T-cell (primary cell): ENCODE measurements at places on chromosomes 3 and 15.

- no peaks in the 10 kb centered on the region for H3K4me1 ChIP-seq
- no peaks in the 10 kb centered on the region for H3K36me3 ChIP-seq
- DNase-seq: no peak
- no peak overlapping the region for H3K27ac ChIP-seq
- H3K4me3 ChIP-seq: no peak overlapping the region
These were observed 531.8 kb downstream of the EPHB1 start for GRCh38 chr3:135326851-135327250.

GRCh38 chr3:134486577-134487041 is 752 bp downstream of the CEP63 start:
- peak overlapping the region; percentile 92 for H3K4me3 ChIP-seq
- H3K36me3 ChIP-seq: peaks cover 11% of the 10 kb centered on the region
- no peaks in the 10 kb centered on the region for H3K27me3 ChIP-seq
- peak; percentile 33 for DNase-seq
- H3K27ac ChIP-seq: peak overlapping the region; percentile 86

- H3K4me1 ChIP-seq: no peaks in the 10 kb centered on the region
- no peak overlapping the region for H3K27ac ChIP-seq
- no peak for DNase-seq
- peaks cover 22% of the 10 kb centered on the region for H3K36me3 ChIP-seq
- no peak overlapping the region for H3K4me3 ChIP-seq
These were observed 193.4 kb downstream of the SLC9A9 start for GRCh38 chr3:143654906-143655305.

DNA sequence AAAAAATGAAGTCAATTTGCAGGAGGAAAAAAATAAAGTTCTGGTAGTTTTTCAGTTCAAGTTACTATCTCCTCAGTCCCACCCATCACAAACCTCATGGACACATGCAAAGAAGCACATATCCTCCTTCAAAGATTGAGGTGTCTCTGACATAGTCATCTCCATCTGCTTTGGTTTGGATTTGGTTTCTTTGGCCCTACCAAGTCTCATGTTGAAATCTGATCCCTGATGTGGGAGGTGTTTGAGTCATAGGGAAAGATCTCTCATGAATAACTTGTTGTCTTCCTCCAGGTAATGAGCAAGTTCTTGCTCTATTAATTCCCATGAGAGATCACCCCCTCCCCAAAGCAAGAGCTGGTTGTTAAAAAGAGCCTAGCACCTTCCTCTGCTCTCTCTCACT is 446.8 kb downstream of the IGSF11 start:
- no peaks in the 10 kb centered on the region for H3K27me3 ChIP-seq
- no peak overlapping the region for H3K27ac ChIP-seq
- no peak for DNase-seq
- no peaks in the 10 kb centered on the region for H3K4me1 ChIP-seq

- no peak overlapping the region for H3K27ac ChIP-seq
- no peaks in the 10 kb centered on the region for H3K36me3 ChIP-seq
- H3K4me1 ChIP-seq: no peaks in the 10 kb centered on the region
- no peak overlapping the region for H3K4me3 ChIP-seq
- no peak for DNase-seq
These were observed 890.5 kb downstream of the TUSC7 start for GRCh38 chr3:117600112-117600511.

DNA sequence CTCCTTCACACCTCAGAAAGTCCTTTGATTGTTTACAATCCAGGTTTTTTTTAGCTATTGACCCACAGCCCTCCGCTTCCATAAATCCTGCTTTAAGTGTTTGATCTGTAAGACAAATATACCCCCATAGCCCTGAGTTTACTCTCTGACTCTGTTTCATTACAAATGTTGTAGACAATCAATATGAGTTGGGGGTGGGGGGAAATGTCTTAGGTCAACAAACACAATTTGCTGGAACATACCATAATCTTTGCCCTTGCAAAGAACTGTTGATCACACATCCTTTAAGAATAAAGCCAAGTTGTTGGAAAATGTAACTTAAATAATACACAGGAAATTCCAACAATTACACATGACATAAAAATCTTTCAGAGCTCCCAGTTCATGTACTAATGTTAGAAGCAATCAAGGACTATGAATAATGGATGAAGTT is 301.8 kb upstream of the SEMA6D start:
- no peak for DNase-seq
- H3K4me3 ChIP-seq: no peak overlapping the region

- H3K4me3 ChIP-seq: peak overlapping the region; percentile 13
- peaks cover 23% of the 10 kb centered on the region for H3K27me3 ChIP-seq
- peaks cover 16% of the 10 kb centered on the region for H3K4me1 ChIP-seq
- no peak for DNase-seq
These were observed 1.5 kb downstream of the C2CD4A start for GRCh38 chr15:62068071-62068809.

DNA sequence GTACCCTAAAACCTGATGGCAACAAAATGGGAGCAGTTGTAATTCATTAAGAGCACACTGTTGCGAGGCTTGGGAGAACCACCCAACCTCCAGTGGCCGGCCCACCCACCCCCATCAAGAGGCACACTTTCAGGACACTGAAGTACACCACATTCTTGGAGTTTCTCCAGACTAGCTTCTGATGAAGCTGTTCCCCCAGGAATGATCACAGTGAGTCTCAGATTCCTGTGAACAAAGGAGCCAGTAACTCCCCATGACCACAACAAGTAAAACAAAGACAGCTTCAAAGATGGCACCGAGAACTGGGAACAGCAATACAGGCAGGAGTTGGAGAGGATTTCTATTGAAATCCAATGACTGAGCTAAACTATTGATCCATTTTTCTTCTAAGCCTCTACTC is 126.0 kb downstream of the ST8SIA2 start:
- DNase-seq: no peak
- no peaks in the 10 kb centered on the region for H3K27me3 ChIP-seq
- no peaks in the 10 kb centered on the region for H3K36me3 ChIP-seq
- H3K4me3 ChIP-seq: no peak overlapping the region
- no peaks in the 10 kb centered on the region for H3K4me1 ChIP-seq

- H3K27ac ChIP-seq: no peak overlapping the region
- no peak for DNase-seq
- no peaks in the 10 kb centered on the region for H3K4me1 ChIP-seq
- H3K4me3 ChIP-seq: no peak overlapping the region
These were observed 56.4 kb downstream of the NEO1 start for GRCh38 chr15:73108676-73109075.

DNA sequence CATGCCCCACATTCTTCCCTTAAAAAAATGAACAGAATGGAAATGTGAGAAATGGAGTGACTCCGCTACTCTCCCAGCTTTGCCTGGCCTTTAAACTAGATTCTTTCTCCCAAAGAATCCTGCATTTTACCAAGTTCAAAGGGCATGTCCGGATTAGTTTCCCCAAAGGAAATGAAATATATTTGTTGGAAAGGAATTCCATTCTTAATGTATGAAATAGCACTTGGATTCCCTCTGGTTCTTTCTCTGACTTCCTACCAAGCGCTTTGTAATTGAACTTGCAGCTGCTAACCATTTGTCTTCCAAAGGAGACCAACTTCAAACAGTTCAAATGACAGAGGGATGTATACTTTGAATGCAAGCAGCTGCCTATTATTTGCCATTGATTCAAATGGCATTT is 18.9 kb downstream of the MAP2K1 start:
- peaks cover 60% of the 10 kb centered on the region for H3K4me1 ChIP-seq
- no peaks in the 10 kb centered on the region for H3K27me3 ChIP-seq
- no peak overlapping the region for H3K27ac ChIP-seq
- no peaks in the 10 kb centered on the region for H3K36me3 ChIP-seq
- DNase-seq: no peak

DNA sequence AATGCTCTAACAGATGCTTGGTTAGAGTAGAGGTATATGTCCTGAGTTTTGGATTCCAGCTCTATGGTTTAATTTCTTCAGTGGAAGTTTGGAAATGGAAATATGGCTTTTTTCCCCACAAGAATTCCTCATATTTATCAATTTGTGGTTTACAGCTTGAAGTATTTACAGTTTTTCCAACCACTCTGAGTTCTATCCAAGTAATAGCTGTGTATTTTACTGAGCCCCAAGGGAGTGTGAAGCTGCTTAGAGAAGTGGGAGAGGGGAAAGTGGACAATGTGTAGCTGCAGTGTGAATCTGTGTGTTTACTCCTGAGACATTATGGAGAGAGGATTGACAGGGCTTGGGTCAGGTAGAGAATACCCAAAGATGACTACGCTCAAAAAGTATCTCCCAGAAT is 54.5 kb downstream of the NEK11 start:
- H3K4me3 ChIP-seq: no peak overlapping the region
- H3K4me1 ChIP-seq: no peaks in the 10 kb centered on the region
- DNase-seq: no peak
- H3K27me3 ChIP-seq: no peaks in the 10 kb centered on the region

GRCh38 chr3:124453189-124453588 is 277.1 kb upstream of the UMPS start:
- no peak overlapping the region for H3K27ac ChIP-seq
- DNase-seq: no peak
- peaks cover 6% of the 10 kb centered on the region for H3K27me3 ChIP-seq
- no peak overlapping the region for H3K4me3 ChIP-seq

GRCh38 chr3:52315977-52316764 is at the start of gene DNAH1:
TSS of gene DNAH1 (plus strand) at chr3:52316319. CDS start at chr3:52322443, 6,124 bp downstream.
- H3K4me3 ChIP-seq: no peak within 1 kb of the TSS
- no peaks in the 10 kb centered on the region for H3K27me3 ChIP-seq
- no peak for DNase-seq
- H3K27ac ChIP-seq: no peak within 1 kb of the TSS

DNA sequence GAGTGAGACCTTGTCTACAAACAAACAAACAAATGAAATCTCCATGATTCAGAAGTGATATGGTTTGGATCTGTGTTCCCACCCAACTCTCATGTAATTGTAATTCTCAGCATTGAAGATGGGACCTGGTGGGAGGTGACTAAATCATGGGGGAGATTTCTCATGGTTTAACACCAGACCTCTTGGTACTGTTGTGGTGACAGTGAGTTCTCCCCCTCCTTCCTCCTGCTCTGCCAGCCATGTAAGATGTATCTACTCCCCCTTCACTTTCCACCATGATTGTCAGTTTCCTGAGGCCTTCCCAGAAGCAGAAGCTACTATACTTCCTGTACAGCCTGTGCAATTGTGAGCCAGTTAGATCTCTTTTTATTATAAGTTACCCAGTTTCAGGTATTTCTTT is 438.4 kb upstream of the THBS1 start:
- peaks cover 5% of the 10 kb centered on the region for H3K27me3 ChIP-seq
- no peak for DNase-seq
- H3K27ac ChIP-seq: no peak overlapping the region
- no peaks in the 10 kb centered on the region for H3K4me1 ChIP-seq
- H3K36me3 ChIP-seq: no peaks in the 10 kb centered on the region

DNA sequence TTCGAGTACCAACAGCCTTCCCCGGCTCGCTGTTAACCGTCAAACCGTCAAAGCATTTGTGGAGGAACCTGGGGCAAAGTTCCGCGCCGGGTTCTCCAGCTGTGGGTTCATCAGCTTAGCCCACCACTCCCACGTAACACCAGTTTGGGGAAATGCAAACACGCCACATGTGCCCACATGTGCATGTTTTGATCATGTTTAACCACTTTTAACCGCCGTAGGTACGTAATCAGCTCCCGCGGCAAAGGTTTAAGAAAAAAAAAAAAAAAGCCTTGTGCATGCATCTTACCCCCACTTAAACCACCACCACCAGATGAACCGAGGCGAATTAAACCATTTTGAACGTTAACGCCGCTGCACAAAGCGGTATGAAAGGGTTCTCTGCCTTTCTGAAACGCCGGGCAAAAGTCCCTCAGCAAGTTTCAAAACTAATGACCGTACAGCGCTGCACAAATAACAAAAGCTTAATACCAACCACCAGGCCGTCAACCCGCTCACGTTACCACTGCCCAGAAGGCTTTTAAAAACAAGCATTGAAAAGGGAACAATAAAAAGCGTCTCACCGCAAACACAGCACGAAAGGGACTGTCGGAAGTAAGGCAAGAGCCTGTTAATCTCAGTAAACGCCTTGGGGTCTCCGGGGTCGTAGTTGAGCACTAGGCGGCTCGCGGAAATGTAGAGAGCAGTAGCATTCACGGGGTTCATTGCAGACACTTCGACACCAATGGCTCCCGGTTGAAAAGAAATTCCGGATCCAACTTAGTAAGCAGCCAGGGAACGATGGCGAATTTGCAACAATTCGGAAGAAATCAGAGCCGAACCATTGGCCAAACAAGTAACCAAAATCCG is 1.5 kb downstream of the MSL2 start:
- peaks cover 29% of the 10 kb centered on the region for H3K4me1 ChIP-seq
- H3K36me3 ChIP-seq: no peaks in the 10 kb centered on the region
- DNase-seq: peak; percentile 84
- peak overlapping the region; percentile 96 for H3K27ac ChIP-seq

DNA sequence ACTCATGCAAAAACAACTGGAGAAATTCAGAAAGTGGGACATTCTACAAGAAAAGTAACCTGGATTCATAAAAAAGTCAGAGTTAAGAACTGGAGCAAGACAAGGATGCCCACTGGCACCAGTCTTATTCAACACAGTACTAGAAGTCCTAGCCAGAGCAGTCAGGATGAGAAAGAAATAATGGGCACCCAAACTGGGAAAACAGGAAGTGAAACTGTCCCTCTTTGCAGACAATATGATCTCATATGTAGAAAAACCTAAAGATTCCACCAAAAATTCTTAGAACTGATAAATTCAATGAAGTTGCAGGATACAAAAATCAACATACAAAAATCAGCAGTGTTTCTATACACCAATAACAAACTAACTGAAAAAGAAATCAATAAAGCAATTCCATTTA is 37.4 kb downstream of the TXNRD3 start:
- H3K27me3 ChIP-seq: no peaks in the 10 kb centered on the region
- no peak for DNase-seq
- no peak overlapping the region for H3K4me3 ChIP-seq
- peaks cover 6% of the 10 kb centered on the region for H3K4me1 ChIP-seq
- H3K27ac ChIP-seq: no peak overlapping the region

DNA sequence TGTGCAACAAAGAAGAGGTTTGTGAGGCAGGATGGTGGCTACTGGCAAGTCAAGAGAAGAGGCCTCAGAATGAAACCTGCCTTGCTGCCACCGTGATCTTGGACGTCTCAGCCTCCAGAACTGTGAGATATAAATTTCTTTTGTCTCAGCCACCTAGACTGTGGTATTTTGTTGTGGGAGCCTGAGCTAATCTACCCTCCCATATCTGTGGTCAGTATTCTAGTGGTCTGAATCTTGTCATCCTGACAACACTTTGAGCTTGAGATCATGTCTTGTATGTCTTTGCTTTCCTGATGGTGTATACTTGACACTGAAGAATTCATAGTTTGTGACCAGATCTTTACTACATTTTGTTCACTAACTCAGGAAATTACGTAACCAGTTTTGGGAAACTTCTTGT is 240.6 kb upstream of the GOLIM4 start:
- H3K4me1 ChIP-seq: no peaks in the 10 kb centered on the region
- H3K27me3 ChIP-seq: no peaks in the 10 kb centered on the region
- DNase-seq: no peak
- H3K27ac ChIP-seq: no peak overlapping the region
- no peak overlapping the region for H3K4me3 ChIP-seq

DNA sequence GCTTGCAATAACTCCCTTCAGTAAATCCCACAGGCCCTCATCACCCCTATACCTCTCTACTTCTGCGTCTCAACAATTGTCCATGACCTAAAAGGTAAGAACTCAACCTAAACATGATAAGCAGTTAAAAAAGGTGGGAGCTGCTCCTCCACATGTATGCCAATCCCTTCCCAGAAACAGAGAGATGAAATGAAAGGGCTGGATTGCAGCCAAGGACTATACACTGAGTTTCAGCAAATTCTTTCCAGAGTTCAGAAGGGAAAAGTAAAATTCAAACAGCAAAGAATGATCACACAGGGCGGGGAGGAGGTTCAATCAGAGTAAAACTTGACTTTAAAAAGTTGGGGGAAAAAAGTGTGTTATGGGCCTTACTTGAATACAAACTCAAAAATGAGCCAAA is 27.5 kb downstream of the PLOD2 start:
- DNase-seq: no peak
- H3K4me1 ChIP-seq: no peaks in the 10 kb centered on the region
- no peak overlapping the region for H3K27ac ChIP-seq
- H3K4me3 ChIP-seq: no peak overlapping the region
- H3K27me3 ChIP-seq: no peaks in the 10 kb centered on the region
